ENCODE measurements at places on chromosomes 5 and 9.

DNA sequence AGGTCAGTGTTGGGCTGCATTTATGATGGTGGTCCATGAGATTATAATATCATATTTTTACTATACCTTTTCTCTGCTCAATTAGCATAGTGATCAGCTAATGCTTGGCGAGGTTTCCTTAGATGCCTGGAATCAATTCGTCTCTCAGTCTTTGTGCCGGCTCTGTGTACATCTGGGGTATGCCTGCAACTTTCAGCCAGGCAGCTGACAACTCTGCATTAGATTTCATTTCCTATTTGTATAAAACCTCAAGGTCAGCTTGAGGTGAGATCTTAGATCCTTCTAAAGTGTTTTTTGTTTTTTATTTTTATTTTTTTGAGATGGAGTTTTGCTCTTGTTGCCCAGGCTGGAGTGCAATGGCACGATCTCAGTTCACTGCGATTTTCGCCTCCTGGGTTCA, 86.8 kb downstream of the MELK start:
- no peak for DNase-seq

GRCh38 chr5:168301593-168302390, 10.3 kb downstream of the WWC1 start:
- DNase-seq: no peak

GRCh38 chr5:148898413-148899075, 72.1 kb downstream of the ADRB2 start:
- DNase-seq: no peak

- no peak for DNase-seq
These were observed 180.5 kb upstream of the SH3GL2 start for GRCh38 chr9:17398350-17398749.

- no peak for DNase-seq
These were observed 25.9 kb upstream of the ANKRD55 start for GRCh38 chr5:56259002-56259511.

- no peak for DNase-seq
These were observed 25.4 kb downstream of the EXOC3 start for GRCh38 chr5:468401-468800.

GRCh38 chr5:60196385-60197113, 303.0 kb upstream of the PDE4D start:
- DNase-seq: peak; percentile 18

- DNase-seq: no peak
These were observed 26.3 kb upstream of the NDFIP1 start for GRCh38 chr5:142082182-142082781.

DNA sequence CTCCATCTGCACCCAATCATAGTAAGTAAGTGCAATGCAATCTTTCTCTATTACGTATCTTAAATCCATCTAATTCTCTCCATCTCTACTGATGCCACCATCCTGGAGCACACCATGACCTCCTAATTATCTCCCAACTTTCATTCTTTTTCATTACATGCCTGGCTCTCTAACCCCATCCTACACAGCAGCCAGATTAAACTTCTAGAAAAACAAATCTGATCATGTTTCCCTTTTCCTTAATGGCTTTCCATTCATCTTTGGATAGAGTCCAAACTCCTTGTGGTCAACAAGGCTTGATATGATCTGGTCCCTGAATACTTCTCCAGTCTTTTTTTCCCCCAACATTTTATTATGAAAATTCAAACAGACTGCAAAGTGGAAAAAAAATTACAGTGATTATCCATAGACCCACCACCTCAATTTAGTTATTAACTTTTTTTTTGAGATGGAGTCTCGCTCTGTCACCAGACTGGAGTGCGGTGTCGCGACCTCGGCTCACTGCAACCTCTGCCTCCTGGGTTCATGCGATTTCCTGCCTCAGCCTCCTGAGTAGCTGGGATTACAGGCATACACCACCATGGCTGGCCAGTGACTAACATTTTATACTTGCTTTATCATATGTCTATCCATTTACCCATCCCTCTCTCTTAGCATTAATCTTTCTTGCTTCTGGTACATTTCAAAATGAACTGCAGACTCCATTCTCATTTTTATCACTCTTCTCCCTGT, 5.2 kb downstream of the PPP2R2B start:
- DNase-seq: no peak

GRCh38 chr9:26612211-26612610, 280.4 kb downstream of the CAAP1 start:
- no peak for DNase-seq

GRCh38 chr9:111572950-111573604, 26.4 kb downstream of the PTGR1 start:
- DNase-seq: no peak

GRCh38 chr9:110426052-110426709, 88.5 kb upstream of the TXNDC8 start:
- DNase-seq: no peak
